ENCODE measurements at places on chromosomes 5 and 9. TPM values are rescaled to one million over a fixed set of nuclear protein-coding genes. Genes with fewer than 3 reads are reported as not detected.

- DNase-seq = no peak
- H3K4me3 ChIP-seq = no peak overlapping the region
- no peak overlapping the region for H3K27ac ChIP-seq
- H3K4me1 ChIP-seq = no peaks in the 10 kb centered on the region
Measured at GRCh38 chr5:139862803-139863202, 67.2 kb downstream of the PSD2 start.

- no peak overlapping the region for H3K27ac ChIP-seq
- no peaks in the 10 kb centered on the region for H3K27me3 ChIP-seq
- H3K4me3 ChIP-seq = no peak overlapping the region
- no peak for DNase-seq
- no peaks in the 10 kb centered on the region for H3K36me3 ChIP-seq
Measured at GRCh38 chr5:174608631-174609097, 115.7 kb upstream of the MSX2 start.

- H3K4me1 ChIP-seq = no peaks in the 10 kb centered on the region
- no peak for DNase-seq
- no peak overlapping the region for H3K27ac ChIP-seq
Measured at GRCh38 chr5:137273511-137273910, 225.6 kb downstream of the SPOCK1 start.

DNA sequence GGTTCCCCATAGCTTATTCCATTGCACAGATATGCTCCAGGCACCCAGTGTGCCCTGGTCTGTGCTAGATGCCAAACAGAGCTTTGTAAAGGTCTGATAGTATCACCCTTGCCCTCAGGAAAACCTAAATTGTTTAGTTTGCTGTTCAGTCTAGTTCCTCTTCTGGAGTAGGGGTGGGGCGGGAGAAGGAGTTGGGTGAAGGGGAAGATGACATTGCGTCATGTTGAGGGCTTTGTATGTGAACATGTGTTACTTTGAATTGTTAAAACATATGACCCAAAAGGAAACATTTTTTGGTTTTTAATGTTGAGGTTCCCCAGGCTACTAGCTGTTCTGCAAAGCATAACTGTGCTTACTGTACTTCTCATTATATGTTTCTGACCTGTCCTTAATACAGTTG lies 40.6 kb downstream of the HACD4 start:
- H3K4me3 ChIP-seq = no peak overlapping the region
- H3K4me1 ChIP-seq = peaks cover 7% of the 10 kb centered on the region
- peaks cover 11% of the 10 kb centered on the region for H3K36me3 ChIP-seq
- H3K27me3 ChIP-seq = no peaks in the 10 kb centered on the region
- DNase-seq = no peak

GRCh38 chr9:92242260-92243136 lies 51.0 kb downstream of the IARS1 start:
- no peaks in the 10 kb centered on the region for H3K4me1 ChIP-seq
- no peak overlapping the region for H3K27ac ChIP-seq
- no peaks in the 10 kb centered on the region for H3K27me3 ChIP-seq

Gene TMC1
- not detected for total RNA-seq

DNA sequence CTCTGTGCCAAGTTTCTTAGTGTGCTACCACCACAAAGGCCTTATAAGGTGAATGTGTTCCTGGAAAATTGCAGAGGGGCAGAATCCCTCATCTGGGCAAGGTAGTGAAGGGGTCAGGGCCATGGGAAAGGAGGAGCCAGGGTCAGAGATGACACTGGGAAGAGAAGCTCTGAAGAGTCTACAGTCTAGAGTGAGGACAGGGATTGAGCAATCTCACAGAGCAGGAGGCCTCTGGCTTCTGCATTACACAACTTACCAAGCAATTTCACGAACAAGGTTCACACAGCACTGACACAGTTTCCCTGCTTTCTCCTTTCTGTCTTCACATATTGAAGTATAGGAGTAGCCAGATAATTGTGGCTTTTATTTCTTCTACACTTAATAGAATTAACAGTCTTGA lies 24.5 kb upstream of the IDNK start:
- no peaks in the 10 kb centered on the region for H3K4me1 ChIP-seq
- no peaks in the 10 kb centered on the region for H3K27me3 ChIP-seq
- no peaks in the 10 kb centered on the region for H3K36me3 ChIP-seq
- DNase-seq = no peak

DNA sequence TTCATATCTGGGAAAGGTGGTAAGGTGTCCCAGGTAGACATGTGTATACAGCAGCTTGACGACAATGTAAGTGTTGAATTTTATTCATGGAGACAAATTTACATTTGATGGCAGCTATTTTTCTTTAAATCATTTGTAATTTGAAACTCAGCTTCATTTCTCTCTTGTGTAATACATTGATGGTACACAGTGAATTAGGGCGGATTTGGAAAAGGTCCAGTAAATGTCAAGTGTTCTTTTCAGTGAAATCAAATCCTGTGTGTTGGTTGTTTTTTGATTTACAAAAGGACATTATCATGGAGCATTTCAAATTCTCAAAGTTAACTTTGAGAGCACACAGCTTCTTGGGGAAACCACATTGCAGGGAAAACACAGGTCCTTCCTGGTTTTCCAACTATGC lies 30.0 kb upstream of the PCSK1 start:
- no peak overlapping the region for H3K27ac ChIP-seq
- no peaks in the 10 kb centered on the region for H3K4me1 ChIP-seq
- no peak overlapping the region for H3K4me3 ChIP-seq
- H3K27me3 ChIP-seq = peaks cover 6% of the 10 kb centered on the region
- no peak for DNase-seq
- no peaks in the 10 kb centered on the region for H3K36me3 ChIP-seq

Measured in natural killer cell (primary cell).